Fibroblast of pulmonary artery (primary cell): ENCODE measurements at places on chromosomes 2 and 18.

DNA sequence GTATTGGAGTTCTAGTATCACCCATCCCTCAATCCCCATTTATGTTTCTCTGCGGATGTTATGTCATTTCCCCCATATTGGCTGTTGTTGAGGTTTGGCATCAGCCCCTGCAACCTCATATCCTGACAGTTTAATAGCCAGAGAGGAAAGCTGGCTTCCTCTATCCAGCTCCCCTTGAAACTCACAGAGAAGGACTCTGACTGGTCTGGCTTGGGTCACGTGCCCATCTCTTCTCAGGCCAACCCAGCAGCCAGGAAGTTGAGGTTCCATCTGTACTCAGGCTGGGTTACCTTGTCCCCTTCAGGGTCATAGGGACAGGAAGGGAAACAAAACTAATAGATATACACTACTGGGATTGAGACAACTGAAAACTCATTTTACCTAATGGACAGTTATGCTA lies 148.0 kb upstream of the SLC14A2 start:
- DNase-seq = no peak

GRCh38 chr2:131419441-131419840 lies 55.5 kb upstream of the RAB6D start:
- DNase-seq = no peak

GRCh38 chr2:217045700-217046475 lies 186.0 kb upstream of the TNP1 start:
- DNase-seq = peak; percentile 22

- no peak for DNase-seq
Observed at GRCh38 chr2:172179045-172179701, 76.5 kb upstream of the DLX2 start.

GRCh38 chr2:173658946-173659371 lies 304.3 kb downstream of the CDCA7 start:
- DNase-seq = peak; percentile 18

DNA sequence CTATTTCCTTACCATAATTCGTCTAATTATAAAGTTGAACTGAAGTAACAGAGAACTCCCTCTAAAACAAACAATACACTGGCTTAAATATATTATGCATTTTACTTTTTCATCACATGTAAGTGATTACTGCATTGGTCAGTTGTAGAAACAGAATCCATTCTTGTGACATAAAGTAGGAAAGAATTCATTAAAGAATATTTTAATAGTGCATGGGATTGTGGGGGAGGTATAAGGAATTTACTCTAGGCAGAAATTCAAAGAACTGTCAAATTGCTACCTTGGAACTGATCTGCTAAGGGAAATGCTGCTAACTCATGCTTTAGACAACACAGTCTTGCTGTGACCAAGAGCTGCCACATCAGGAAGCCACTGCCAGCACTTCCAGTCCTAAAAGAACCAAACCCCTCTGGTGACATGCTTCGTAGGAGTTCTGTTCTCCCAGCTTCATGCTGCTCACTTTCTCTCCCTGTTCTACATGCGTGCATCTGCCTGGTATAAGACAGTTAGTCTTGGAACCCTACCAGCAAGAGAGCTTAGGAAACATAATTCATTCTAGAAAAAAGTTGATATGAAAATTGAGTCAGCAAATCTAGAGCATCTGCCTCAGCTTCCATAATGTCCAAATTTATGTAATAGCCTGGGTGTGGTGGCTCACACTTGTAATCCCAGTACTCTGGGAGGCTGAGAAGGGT lies 1137.6 kb upstream of the NXPH2 start:
- DNase-seq = peak; percentile 19

GRCh38 chr2:53130441-53130943 lies 637.1 kb upstream of the CHAC2 start:
- DNase-seq = peak; percentile 66

GRCh38 chr2:159243529-159243928 lies 43.0 kb downstream of the WDSUB1 start:
- no peak for DNase-seq

GRCh38 chr2:40193670-40194026 lies 258.2 kb downstream of the SLC8A1 start:
- DNase-seq = no peak

DNA sequence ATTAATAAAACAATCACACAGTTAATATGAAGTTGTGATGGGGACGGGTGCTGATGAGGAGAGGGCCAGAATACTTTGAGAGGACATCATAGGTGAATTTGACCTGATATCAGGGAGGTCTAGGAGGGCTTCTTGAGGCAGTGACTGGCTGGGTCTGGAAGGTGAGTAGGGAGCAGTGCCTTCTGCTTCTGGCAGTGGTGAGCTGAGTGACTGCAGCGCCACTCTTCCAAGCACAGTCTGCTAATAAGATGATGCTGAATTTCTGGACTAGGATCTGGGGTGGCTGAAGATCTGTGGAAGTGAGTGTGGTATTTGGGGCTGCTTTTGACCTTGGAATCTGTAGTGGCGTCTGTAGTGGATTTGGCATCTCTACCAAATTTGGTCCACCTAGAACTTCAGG lies 5.5 kb downstream of the DGKD start:
- DNase-seq = no peak

DNA sequence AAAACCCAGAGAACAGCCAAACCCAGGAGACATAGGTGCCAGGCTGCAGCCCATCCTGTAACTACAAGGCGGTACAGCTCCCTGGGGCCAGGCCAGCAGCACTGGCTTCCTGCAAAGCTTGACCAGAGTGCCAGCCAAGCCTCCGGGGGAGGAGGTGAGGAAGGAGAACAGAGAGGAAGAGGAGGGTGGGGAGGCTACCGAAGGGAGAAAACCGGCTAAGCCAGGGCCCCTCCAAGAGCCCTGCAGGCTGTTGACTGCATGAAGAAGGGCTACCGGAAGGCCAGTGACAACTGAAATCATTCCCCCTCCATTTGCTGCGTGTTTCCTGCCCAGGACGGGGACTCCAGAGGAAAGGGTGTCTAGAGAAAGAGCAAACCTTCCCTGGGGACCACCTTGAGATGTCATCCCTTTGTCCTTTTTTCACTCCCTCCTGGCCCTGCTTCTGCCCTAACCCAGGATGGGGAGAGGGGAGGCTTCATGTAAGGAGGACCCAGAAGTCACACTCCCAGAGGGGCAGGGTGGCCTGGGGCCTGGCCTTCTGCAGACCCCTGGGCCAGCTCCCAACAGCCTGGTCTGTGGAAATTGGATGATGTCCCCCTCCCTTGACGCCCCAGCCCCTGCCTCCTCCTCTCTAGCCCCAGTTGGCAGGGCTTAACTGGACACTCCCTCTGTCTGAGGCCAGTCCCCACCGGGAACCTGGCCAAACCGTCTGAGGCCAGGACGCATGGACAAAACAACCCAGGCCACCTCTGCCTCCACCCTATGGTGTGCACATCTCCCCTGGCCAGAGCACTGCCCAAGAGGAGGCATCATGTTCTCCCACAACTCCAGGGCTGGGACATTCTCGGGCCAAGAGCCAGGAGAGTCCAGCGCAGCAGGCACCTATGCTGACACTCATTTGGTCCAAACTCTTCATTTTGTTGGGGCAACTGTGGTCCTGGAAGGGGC lies 207.8 kb downstream of the CYP26B1 start:
- DNase-seq = no peak

DNA sequence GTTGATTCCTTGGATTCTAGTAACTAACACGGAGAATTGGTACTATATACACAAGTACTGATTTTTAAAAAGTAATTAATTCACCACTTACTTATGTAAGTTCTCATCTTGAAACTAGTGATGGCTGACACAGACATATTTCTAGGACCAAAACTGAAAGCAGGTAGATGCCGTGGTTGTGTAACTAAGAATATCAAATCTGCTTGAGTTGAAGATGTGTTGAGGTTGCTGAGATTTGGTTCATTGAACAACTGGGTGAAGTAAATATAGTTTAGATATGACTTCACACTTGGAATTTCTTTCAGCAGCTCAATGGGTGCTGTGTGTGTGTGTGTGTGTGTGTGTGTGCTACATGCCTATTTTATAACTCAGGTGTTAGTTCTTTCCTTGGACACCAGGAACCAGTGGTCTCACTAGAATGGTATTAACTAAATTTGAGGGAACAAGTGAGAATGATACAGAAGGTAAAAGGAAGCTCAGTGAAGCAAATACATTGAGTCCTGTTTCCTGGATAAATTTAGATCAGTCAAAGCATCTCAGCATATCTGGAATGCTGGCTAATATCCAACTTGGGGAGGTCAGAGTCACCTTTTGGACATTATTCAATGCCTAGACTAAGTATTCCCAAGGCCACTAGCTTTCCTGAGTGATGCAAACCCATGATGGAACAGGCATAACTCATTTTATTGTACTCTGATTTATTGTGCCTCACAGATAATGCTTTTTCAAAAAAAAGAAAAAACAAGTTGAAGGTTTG lies 110.7 kb upstream of the ZEB2 start:
- peak; percentile 12 for DNase-seq

DNA sequence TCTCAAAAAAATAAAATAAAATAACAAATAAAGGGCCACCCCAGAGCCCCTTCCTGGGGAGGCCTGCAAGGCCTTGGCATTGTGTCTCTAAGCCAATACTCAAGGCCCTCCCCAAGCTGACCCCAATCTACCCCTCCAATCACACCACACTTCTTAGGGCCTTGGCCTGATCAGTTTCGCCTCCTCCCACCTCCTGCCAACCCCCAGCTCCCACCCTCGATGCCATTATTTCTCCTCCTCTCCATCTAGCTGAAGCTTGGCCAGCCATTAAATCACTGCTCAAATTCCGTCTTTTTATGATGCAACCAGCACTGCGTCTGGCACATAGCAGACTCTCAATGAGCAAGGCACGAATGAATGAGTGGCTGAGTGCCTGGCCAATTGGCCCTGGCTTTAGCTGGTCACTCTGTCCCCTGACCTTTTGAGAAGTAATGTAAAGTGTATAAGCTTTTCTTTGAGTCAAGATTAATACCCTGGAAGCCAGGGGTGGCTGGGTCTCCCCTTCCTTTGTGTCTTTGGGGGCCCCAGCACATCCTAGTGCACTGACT lies 55.9 kb downstream of the SMAD7 start:
- no peak for DNase-seq

- peak; percentile 71 for DNase-seq
Observed at GRCh38 chr2:127348426-127349000, 39.3 kb downstream of the MAP3K2 start.
